ENCODE measurements at places on chromosomes 16 and 17. TPM values are rescaled to one million over a fixed set of nuclear protein-coding genes. Genes with fewer than 3 reads are reported as not detected.

Gene VMO1
- not detected for polyA plus RNA-seq

DNA sequence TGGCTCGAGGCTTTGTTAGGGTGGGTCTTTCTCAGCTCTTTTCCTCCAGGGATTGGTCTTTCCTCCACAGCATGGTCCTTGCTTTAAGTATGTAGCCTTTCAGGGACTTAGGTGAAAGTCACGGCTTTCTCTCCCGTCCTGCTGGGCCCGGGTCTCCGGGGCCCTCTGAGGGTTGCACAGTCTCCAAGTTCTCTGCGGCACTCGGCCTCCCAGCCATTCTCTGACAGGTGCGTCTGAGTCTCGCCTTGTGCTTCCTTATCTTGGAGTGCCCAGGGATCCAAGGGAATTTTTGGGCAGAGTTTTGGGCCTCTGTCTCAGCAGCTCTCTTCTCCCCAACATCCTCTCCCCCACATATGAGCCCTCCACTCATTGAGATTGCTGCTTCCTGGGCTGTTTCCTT lies 36.6 kb downstream of the ZNF750 start:
- DNase-seq, result no peak

GRCh38 chr17:51028176-51028863 lies 92.3 kb downstream of the SPAG9 start:
- DNase-seq, result no peak

GRCh38 chr16:51734220-51734619 lies 583.1 kb upstream of the SALL1 start:
- DNase-seq, result no peak

- no peak for DNase-seq
These were observed 131.0 kb upstream of the CIBAR2 start for GRCh38 chr16:85243308-85243707.

Gene C17orf78
- polyA plus RNA-seq, result not detected

DNA sequence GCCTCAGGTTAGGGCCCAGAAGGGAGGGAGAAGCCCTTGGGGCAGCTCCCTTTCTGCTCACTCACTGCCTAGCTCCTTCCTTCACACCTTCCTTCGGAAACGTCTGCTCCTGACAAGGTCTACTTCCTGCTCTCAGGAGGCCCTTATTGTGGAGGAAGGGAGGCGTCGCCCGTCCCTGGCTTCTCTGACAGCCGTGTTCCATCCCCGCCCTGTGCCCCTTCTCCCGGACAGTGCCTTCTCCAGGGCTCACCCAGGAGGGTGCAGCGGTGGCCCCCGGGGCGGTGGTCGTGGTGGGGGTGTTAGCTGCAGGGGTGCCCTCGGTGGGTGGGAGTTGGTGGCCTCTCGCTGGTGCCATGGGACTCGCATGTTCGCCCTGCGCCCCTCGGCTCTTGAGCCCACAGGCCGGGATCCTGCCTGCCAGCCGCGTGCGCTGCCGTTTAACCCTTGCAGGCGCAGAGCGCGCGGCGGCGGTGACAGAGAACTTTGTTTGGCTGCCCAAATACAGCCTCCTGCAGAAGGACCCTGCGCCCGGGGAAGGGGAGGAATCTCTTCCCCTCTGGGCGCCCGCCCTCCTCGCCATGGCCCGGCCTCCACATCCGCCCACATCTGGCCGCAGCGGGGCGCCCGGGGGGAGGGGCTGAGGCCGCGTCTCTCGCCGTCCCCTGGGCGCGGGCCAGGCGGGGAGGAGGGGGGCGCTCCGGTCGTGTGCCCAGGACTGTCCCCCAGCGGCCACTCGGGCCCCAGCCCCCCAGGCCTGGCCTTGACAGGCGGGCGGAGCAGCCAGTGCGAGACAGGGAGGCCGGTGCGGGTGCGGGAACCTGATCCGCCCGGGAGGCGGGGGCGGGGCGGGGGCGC lies 231.9 kb downstream of the SEC14L1 start:
- peak; percentile 60 for DNase-seq

DNA sequence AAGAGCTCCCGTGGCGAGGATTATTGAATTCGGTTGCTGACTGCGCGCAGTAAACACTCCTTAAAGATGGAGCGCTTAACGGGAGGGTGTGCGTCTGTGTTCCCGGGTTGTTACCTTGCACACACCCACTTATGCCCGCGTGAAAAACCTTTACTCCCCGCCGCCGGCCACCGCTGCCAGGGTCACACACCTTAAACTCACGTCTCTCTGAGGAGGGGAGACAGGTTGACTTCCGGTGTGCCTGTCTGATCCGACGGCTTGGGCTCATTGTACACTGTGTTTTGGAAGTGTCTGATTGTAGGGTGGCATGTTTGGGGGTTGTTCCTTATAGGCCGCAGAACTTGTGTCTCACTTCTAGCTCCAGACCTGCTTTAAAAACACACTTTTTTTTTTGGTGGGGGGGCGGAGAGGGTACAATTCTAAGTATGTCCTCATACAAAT lies 66.8 kb downstream of the KPNA2 start:
- peak; percentile 28 for DNase-seq

DNA sequence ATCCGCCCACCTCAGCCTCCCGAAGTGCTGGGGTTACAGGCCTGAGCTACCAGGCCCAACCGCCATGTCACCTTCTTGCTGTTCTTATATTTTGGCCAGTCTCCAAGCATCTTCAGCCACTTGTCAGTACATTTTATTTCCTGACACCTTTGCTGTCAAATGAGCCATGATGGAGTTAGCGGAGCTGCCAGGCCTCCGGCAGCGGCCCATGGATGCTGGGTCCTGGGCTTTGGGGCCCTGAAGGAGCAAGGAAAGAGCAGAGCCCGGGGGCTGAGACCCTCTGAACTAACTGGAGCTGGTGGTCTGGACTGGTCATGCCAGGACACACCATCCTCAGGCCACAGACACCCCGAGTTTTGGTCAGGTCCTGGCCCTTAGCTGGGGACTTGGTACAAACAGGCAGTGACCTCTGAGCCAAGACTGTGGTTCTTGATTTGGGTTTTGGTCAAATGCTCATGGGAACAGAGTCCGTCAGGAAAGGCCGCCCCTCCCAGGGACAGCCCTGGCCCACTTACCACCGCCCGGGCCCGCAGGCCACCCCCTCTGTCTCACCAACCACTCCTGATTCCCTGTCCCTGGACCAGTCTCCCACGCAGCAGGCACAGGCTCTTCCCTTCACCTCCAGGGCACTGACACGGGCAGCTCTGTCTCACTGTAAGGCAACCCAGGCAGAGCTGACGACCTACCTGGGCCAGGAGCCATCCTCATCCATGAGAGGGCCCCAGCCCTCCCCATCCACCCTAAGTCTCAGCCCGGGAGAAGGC lies 42.0 kb downstream of the TNFRSF13B start:
- DNase-seq, result no peak

- DNase-seq, result no peak
These were observed 2.6 kb upstream of the ADORA2B start for GRCh38 chr17:15942207-15942833.

- peak; percentile 37 for DNase-seq
These were observed 448 bp downstream of the STAT5B start for GRCh38 chr17:42275527-42276358.

Gene KRTAP1-5
- not detected for polyA plus RNA-seq

DNA sequence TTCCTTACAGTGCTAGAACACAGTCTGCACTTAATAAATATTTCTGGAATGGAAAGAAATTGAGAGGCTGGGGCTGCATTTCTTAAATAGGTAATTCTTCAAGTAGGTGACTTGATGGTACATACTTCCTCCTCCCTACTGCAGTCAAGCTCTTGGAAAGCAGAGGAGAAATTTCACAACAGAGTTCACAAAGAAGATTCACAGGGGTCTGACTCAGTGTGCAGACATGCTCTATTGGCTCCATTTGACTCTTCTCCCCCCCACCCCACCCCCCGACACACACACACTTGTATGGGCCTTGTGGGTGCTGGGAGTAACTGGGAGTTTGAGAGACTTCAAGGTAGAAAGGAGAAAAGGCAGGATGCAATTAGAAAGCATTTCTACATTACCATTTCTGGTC lies 6.2 kb upstream of the MYOCD start:
- no peak for DNase-seq

- DNase-seq, result no peak
These were observed 42.4 kb upstream of the HOXB13 start for GRCh38 chr17:48770954-48771353.

Gene ATP2A3
- polyA plus RNA-seq, result 46.6 TPM

Gene SRL
- not detected for polyA plus RNA-seq

DNA sequence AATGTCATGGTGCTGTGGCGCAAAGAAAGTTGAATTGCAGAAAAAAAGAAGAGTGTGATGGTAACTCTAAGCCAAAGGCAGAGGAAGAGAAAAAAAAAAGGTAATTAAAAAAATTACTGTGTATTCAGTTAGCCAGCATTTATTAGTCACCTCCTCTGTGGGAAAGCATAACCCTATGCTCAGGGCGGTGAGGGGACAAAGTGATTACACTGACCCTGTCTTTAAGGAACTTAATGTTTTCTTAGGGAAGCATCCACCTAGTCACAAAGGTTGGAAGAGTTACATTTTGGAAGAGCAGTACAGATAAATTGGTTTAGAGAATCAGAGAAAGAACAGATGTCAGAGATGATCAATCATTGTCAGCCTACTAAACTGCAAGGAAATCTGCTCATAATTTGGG lies 410.3 kb downstream of the CDH11 start:
- no peak for DNase-seq

- DNase-seq, result no peak
These were observed 957 bp downstream of the VPS25 start for GRCh38 chr17:42774066-42774745.

- no peak for DNase-seq
These were observed 13.6 kb upstream of the GGA2 start for GRCh38 chr16:23523876-23524385.

Gene ZNF423
- not detected for polyA plus RNA-seq

Gene TSC2
- 27.5 TPM for polyA plus RNA-seq

GRCh38 chr16:627454-628239 lies 3.1 kb upstream of the WFIKKN1 start:
- no peak for DNase-seq

DNA sequence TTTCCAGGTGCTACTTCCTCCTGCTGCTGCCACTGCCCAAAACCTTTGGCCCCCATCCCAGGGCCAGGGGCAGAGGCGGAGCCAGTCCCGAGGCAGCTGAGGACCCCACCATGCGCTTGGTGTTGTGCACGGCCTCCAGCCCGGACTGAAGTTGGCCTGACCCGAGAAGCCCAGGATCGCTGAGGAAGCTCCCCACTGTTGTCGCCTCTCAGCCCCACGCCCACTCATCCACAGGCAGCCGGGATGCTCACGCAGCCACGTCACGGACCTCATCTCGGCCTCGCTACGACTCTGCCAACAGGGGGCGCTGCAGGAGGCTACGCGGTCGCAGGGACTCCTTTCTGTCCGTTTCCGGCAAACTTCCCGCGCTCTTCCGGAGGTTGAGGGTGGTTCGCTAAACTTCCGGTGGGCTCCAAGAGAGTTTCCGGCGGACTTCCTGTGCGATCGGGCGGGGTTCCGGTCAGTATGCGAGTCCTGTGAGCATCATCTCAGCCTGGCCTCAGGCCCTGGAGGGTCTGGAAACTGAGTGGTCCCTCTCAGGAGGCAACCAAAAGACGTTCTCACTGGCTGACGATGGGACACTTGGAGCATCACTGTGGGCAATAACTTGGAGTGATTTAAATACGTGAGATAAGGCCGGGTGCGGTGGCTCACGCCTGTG lies 12.4 kb downstream of the ZG16B start:
- DNase-seq, result peak; percentile 59

GRCh38 chr17:76446449-76447231 lies 6.3 kb downstream of the UBE2O start:
- no peak for DNase-seq

- DNase-seq, result no peak
These were observed 2.0 kb downstream of the DLX3 start for GRCh38 chr17:49992933-49993422.

DNA sequence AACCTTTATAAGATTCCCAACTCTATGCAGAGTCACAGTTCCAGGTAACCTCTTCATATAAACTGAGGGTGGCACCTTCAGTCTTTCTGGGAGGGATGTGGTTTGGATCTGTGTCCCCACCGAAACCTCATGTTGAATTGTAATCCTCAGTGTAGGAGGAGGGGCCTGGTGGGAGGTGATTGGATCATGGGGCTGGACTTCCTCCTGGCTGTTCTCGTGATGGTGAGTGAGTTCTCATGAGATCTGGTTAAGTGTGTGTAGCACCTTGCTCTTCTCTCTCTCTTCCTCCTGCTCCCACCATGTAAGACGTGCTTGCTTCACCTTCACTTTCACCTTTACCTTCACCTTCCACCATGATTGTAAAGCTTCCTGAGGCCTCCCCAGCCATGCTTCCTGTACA lies 30.5 kb downstream of the HS3ST2 start:
- DNase-seq, result no peak

Gene CCL22
- polyA plus RNA-seq, result not detected

DNA sequence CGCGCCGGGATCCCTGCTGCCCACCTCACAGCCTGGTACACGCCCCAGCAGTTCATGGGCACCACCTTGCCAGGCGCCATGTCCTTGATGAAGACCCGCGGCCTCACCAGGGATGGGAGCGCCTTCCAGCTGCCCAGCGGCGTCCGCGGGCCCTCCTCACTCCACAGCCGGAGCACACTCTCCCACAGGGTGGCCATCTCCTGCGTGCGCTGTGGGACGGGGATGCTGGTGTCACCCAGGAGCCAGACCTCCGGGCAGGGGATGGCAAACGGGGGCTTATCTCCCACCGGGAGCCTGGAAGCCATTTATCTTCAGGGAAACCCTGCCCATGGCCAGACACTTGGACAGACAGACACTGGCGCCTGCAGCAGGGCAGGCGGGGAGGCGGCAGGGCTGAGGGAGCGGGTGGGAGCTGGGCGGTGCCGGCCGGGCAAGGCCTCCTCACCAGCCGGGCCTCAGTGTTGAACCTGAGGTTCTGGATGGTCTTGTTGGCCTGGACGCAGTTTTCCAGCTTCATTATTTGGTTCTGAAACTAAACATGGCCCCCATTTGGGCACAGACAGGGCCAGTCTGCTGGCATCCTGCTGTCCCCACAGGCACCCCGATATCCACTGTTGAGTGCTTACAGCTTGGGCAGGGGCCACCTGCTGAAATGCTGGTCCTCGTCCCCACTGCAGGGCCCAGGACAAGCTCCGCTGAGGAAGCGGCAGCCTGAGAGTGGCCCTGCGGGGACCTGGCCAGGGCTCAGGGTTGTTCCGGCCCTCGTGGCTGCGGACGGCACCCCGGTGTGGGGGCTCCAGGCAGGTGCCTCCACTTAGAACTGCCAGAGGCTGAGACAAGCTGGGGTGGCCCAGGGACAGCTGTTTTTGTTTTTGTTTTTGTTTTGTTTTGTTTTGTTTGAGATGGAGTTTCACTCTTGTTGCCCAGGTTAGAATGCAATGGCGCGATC lies 4.0 kb downstream of the PERCC1 start:
- no peak for DNase-seq

DNA sequence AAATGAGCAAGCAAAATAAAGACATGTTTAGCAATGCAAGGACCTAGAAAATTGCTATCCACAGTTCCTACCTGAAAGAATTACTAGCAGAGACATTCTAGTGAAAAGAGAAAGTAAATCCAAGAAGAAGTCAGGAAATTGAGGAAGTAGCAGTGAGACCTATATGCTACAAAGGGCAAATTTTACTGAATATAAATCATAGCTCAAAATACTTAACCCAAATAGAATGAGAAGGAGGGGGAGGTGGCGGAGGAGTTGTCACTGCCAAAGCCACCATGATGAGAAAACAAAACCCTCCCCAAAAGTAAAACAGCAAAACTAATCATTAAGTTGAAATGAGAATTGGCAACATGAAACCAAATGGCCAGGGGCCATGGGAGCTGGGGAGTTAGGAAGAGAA lies 39.3 kb downstream of the PITPNM3 start:
- DNase-seq, result no peak

All from naive thymus-derived CD4-positive, alpha-beta T cell (primary cell).